Aorta (tissue), 5 donors: ENCODE measurements at places on chromosomes 11 and 22. TPM values are rescaled to one million over a fixed set of nuclear protein-coding genes. Genes with fewer than 3 reads are reported as not detected.

FAM83F gene
- 0.84 TPM for total RNA-seq

- H3K27ac ChIP-seq = no peak overlapping the region
- DNase-seq = no peak
- H3K36me3 ChIP-seq = peaks cover 3% of the 10 kb centered on the region
- peak overlapping the region; percentile 89 for H3K4me3 ChIP-seq
- H3K27me3 ChIP-seq = no peaks in the 10 kb centered on the region
These were observed 1.6 kb downstream of the TCP11L1 start for GRCh38 chr11:33040862-33041453.

- no peak overlapping the region for H3K27ac ChIP-seq
- no peaks in the 10 kb centered on the region for H3K27me3 ChIP-seq
- no peaks in the 10 kb centered on the region for H3K4me1 ChIP-seq
- peak; percentile 32 for DNase-seq
- no peak overlapping the region for H3K4me3 ChIP-seq
These were observed 4.4 kb upstream of the MRPL23 start for GRCh38 chr11:1942558-1943260.

GRCh38 chr11:113623114-113623513, 83.0 kb downstream of the TMPRSS5 start:
- no peaks in the 10 kb centered on the region for H3K4me1 ChIP-seq
- H3K4me3 ChIP-seq = no peak overlapping the region
- no peaks in the 10 kb centered on the region for H3K36me3 ChIP-seq
- no peaks in the 10 kb centered on the region for H3K27me3 ChIP-seq
